Glutamatergic neuron (in vitro differentiated cells): ENCODE measurements at places on chromosomes 5 and 9.

GRCh38 chr9:137294681-137295237 is 7.3 kb downstream of the NRARP start:
- peak; percentile 41 for DNase-seq

GRCh38 chr5:50724-51499 is 41.1 kb upstream of the PLEKHG4B start:
- DNase-seq: peak; percentile 38

DNA sequence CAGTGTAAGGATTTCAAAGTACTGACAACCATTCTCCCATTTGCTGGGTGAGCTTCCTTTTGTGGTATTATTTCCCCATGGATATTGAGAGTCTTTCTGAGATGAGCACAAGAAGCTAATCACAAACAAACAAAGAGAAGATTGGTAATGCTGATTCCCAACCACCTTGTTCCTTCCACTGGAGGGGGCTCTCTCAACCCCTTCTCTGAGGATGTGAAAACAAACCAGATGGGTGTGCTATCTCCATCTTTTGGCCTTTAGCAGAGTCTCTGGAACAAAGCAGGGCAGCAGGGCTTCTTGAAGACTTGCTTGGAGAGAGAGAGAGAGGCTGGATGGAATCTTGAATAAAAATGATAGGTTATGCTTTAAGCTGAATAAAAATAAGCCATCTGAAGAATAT is 576.7 kb upstream of the ZNF462 start:
- DNase-seq: peak; percentile 25

DNA sequence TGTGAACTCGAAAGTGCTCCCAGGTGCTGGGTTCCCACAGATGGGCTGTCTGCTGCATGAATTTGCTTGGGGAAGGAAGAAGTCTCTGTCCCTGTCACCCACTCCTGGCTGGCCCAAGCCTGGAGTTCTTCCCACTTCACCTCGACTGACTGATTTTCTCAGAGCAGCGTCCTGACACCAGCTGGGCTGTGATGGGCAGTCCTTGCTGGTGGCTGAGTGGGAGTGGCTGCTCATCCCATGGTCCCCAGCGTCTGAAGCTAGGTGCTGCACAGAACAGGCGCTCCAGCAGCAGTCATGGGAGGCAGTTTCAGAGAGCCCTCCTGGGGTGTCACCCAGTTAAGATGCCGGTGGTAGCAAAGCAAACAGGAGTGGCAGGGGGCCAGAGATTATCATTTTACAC is 10.1 kb upstream of the NEURL1B start:
- DNase-seq: no peak

- no peak for DNase-seq
Measured at GRCh38 chr9:92010705-92011536, 60.9 kb upstream of the ROR2 start.
